ENCODE measurements at places on chromosomes 4 and X. TPM values are rescaled to one million over a fixed set of nuclear protein-coding genes. Genes with fewer than 3 reads are reported as not detected.

The PRSS12 gene
- total RNA-seq = 65.4 TPM

The PRPS2 gene
- total RNA-seq = 693 TPM

The CENPVL2 gene
- total RNA-seq = 11.1 TPM

The PPEF1 gene
- total RNA-seq = 11.6 TPM

The ABHD18 gene
- total RNA-seq = 9.0 TPM

The FABP2 gene
- total RNA-seq = not detected

The NAP1L2 gene
- 5.1 TPM for total RNA-seq

The BCAP31 gene
- 149 TPM for total RNA-seq

The GPC3 gene
- 4.9 TPM for total RNA-seq

The SPANXA1 gene
- 8.3 TPM for total RNA-seq

The AREG gene
- total RNA-seq = 14.2 TPM

The NWD2 gene
- total RNA-seq = 0.63 TPM

The CT45A2 gene
- 0.31 TPM for total RNA-seq

The CXCL1 gene
- 0.74 TPM for total RNA-seq

The ANXA10 gene
- total RNA-seq = 0.25 TPM

The FHIP1A gene
- total RNA-seq = 16.2 TPM

The AWAT2 gene
- total RNA-seq = 3.9 TPM

The TBC1D9 gene
- total RNA-seq = 9.8 TPM

The ZNF330 gene
- total RNA-seq = 20.6 TPM

The FMR1 gene
- total RNA-seq = 45.4 TPM

The FGFBP1 gene
- not detected for total RNA-seq

The TMPRSS11D gene
- total RNA-seq = 0.19 TPM

The DHRSX gene
- 29.2 TPM for total RNA-seq

Measured in testis (tissue), 5 donors.